ENCODE measurements at places on chromosomes 4 and X.

- DNase-seq = no peak
Observed at GRCh38 chrX:119406776-119407175, 7.6 kb downstream of the SLC25A43 start.

DNA sequence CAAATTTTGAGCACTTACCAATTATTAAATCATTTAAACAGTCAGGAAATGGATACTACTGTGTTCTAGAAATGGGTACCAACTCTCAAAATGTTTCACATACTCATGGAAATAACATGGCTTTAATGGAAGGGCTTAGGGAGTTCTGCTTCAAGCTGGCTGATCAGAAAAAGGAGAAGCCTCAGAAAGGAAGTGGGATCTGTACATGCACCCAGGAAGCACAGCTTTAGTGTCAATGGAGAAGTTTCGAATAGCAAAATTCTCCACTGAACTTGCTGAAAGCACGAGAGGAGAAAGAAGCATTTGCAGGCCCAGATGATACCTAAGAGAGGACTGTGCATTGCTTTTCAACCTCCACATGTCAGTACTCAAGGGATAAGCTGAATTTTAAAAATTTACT lies 11.1 kb upstream of the HS3ST1 start:
- DNase-seq = no peak

GRCh38 chrX:750263-750662 lies 119.7 kb downstream of the SHOX start:
- no peak for DNase-seq

DNA sequence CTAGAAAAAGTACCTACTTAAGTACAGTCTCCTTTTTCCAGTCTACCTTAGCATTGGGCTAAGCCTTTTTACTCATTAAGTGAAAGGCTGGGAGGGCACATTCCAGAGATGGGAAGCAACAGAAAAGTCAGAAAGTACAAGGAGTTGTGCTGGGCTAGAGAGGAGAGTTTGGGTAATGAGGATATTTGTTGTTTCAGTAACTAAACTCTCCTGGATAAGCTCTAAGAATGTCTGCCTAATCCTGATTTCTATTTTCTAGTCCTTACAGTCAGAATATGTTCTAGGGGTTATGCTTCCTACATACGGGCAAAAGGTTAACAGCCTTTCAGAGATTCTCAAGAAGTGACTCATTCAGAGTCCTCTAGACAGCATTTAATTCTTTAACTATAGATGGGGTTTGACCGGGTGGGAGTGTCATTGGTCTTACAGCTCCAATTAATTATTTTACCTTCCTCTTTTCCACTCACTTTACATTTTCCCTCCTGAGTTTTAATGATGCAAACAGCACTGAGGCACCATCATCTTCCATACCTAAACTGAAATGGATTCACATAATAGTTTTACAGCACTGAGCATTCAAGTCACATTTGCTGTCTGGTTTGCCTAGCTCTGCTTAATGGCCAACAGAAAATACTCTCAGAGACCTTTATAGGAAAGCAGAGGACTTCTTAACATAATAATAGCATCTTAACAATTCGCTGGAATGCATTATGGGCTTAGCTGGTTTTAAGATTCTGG lies 42.9 kb downstream of the USP26 start:
- DNase-seq = no peak

DNA sequence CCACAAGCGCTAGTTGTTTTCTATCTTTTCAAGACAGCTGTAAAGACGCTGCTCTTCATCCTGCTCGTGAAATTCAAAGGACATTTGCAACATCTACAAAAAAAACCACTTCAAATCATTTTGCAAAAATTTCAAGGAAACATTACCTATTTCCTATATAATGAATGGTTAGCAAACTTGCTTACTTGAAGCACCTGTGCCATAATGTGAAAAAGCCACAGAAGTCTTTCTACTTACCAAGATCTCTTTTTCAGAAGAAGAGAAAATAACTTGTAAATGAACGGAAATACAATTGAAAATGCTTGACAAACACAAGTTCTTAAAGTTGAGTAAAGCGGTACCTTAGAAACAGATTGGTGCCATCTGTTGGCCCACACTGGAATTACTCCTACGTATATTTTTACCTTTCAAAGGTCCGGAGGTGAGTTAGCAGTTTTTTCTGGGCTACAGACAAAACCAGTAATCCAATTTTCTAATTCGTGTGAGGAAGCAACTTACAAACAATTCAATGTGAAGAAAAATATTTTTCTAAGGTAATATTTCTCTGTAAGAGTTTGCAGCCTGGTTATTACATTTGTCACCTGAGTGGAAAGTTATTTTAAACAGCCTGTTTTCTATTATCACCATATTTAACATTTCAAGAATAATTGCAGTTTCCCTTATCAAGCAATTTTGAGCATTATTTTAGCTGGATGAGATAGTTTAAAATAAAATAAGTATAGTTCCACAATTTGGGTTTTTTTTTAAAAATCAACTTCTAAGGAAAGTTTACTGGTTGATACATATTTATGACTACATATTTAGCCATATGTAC lies at the start of gene TLR6:
TSS of gene TLR6 (minus strand) at position 294 of the 814 bp plus-strand sequence. CDS start 27,344 bp downstream, outside the sequence.
- peak; percentile 40 for DNase-seq

DNA sequence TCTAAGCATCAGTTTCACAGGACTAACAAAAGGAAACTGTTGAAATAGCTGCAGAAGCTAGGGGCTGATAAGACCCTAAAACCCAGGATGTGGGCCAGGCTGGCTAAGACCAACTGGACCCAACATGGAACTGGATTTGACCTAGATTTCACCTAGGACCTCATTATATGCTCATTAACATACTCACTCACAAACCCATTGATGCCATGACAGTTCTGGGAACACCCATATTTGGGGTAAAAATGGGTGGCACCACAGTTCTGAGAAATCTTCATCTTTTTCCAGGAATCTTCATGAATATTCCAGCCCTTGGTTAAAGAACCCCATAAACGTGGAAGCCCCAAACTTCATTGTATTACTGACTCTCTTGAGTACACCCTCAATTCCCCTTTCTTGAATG lies 41.1 kb downstream of the HSD17B13 start:
- no peak for DNase-seq

DNA sequence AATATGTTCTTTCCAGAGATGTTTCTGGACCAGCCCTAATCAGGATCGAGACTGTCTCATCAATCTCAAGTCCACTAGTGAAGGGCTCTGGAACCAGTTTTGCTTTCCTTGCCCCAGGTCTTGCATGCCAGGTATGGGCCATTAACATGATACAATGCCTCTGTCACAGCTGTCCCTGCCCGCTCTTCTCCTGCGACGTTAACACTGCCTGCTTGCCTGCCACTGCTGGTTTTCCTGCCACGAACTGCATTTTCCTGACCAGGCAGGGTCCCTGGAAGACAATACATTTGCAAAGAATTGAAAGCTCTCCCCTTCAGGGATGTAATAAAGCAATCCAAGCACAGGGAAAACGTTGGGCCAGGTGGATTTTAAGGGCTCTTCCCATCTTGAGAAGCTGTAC lies 200.3 kb downstream of the MID1 start:
- DNase-seq = no peak

DNA sequence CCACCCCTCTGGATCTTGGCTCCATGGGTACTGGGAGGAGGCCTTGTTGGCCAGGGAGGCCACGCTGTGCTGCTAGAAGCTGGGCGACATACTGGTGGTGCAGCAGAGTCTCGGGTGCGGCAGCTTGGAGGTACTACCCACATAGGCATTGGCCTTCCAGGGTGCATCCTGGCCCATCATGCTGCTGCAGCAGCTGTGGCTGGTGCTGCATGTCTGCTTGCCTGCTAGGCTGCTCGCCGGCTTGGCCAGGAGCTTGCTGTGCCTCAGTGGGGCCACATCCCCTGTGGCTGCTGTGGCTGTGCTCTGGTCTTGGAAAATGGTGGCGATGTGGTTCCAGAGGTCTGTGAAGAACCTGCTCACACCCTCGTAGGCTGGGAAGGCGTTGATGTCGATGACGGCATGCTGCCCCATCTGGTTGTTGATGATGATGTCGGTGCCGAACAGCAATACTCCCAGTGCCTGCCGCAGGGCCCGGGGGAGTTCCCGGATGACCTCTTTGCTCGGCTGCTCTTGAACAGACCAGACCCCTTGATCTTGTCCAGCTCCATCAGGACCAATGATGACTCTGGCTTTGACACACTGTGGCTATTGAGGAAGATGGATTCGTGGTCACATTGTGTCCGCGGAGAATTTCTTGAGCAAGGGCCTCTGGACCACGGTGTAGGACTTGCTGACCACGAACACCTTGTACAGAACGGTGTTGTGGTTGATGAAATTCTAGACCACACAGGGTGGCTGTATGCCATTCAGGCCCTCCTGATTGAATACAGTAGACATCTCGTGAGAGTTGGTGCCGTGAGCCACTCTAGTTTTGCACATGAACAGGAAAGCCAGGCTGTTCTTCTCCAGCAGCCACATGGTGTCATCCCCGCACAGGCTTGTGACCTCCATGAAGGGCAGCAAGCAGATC lies 11.8 kb downstream of the RBM10 start:
- no peak for DNase-seq

DNA sequence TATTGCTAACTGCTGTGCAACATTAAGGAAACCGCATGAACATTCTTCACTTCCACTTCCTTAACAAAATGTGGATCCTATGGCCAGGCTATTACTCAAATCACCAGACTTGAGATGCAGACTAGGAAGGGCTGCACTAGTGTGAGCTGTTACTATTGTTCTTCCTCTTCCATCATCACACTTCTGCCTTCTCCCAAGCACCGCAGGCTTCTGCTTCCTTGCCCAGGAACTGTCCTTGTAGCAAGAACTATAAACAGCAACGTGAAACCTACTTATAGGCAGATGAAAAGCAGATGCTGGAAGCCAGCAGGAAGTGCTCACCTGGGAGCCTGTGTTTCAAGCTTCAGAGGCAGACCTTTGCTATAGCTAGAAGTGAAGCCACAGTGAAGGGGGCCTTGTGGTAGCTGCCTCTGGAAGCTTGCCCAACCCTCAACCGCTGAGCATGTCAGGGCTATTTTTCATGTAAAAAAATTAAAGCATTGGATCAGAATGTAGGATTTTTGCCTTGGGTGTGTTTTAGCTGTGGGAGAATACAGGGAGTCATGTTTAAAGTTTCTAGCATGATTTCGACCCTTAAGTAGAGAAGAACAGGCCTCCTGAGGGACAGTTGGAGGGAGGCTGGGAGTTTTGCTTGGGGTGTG lies 43.9 kb downstream of the CLNK start:
- no peak for DNase-seq

GRCh38 chrX:85017721-85018120 lies 14.0 kb downstream of the APOOL start:
- DNase-seq = no peak

DNA sequence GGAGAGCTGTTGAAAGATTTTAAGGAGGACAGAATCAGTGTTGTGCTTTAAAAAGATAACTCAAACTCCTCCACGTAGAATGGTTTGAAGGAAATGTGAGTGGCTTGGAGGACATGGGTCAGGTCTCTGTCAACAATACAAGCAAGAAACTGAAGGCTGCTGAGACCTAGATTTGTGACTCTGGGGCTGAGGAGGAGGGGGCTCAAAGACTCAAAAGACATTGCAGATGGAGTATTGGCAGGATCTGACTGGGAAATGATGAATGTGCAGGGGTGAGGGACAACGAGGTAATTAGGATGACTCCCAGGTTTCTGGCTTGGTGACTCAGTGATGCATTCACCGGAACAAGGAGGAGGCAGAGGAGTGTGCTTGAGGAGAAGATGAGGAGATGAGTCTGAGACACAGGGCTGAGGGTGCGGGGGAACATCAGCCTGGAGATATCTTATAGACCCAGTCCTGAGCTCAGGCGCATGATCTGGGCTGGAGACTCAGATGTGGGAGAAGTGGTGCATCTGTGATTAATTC lies 3.3 kb upstream of the RPS4X start:
- DNase-seq = no peak

DNA sequence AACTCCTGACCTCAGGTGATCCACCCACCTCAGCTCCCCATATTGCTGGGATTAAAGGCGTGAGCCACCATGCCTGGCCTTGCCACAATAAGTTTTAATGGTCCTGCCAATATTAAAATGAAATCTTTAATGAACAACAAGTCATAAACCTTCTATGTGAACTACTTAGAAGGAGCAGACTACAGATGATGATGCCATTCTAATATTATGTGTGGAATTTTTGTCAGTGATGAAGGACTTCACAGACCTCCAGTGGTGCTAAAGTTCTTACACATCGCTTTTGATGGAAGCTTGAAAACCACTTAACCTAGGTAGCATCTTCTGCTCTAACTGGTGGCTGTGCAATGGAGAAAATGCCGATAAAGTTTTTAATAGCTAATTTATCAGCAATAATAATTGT lies 331.4 kb downstream of the CCSER1 start:
- no peak for DNase-seq

DNA sequence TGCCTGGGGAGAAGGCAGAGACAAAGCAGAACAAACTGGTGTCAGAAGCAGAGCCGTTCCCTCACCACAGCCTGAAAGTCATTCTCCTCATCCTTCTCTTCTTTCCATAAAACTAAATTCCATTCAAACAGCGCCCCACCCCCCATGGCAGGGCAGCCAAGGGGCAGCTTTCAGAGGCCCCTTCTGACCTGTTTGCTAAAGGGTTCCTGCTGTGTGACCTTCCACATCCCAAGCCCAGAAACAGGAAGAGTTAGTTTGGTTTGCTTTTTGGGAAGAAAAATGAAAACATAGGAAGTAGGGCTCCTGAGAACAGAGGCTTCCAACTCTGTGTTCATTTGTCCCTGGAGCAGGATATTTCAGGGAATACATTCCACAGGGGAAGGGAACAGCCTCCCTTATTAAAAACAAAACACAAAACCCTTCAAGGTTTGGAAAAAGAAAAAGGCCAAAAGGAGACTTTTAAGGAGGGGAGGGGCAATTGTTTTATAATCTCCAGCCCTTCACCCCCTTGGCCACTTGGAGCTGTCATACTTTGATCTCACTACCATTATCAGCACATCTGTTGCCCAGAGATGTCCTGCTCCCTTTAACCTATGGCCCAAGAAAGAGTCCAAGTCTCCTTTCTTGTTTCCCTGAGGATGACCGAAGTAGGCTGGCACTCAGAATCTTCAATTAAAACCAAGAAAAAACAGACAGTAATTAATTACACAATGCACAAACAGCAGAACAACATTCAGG lies 25.3 kb downstream of the STARD8 start:
- no peak for DNase-seq

GRCh38 chr4:36601864-36602495 lies 320.6 kb downstream of the DTHD1 start:
- no peak for DNase-seq

DNA sequence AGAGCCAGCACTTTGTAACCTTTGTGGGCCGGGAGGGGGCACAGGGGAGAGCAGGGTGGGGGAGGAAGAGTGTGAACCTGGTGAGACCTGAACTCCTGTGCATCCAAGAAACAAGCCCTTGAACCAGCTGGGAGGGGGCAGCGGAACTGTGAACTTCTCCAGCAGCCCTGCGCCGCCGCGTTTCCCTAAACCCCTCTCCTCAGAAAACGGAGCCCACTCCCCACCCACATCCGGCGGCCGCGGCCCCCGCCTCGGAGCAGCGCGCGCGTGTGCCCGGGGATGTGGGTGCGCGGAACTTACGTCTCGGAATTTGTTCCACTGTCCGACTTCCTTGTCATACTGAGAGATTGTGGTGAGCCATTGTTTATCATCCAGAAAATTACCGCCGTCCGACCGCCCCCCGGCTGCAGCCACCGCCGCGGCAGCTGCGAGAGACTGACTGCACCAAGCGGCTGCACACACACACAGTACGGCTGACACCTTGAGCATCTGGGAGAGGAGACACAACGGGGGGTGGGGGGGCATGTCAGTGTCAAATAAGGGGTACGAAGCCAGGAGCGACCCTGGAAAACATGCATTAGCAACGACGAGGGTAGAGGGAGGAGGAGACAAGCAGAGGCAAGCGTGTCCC lies 494 bp downstream of the SPOCK3 start:
- DNase-seq = no peak

- no peak for DNase-seq
Observed at GRCh38 chr4:87049508-87049907, 114.7 kb downstream of the AFF1 start.
